ENCODE measurements at places on chromosomes 5 and 9.

DNA sequence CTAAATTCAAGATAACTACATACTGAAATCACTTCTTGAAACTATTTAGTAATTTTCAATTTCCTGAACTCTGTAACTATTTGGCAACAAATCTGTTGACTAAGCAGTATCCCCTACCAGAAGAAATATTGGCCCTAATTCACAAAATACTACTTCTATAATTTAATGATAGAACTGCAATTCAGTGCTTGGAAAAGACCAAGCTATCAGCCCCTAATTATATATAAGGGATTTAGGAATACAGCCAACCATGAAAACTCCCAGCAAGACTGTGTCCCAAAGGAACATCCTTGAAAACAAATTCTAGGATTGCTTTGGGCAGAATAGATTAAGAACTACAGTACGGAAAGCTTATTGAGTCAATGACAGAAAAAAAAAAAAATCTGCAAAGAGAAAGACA is 169.2 kb downstream of the RAB3C start:
- no peak for DNase-seq

DNA sequence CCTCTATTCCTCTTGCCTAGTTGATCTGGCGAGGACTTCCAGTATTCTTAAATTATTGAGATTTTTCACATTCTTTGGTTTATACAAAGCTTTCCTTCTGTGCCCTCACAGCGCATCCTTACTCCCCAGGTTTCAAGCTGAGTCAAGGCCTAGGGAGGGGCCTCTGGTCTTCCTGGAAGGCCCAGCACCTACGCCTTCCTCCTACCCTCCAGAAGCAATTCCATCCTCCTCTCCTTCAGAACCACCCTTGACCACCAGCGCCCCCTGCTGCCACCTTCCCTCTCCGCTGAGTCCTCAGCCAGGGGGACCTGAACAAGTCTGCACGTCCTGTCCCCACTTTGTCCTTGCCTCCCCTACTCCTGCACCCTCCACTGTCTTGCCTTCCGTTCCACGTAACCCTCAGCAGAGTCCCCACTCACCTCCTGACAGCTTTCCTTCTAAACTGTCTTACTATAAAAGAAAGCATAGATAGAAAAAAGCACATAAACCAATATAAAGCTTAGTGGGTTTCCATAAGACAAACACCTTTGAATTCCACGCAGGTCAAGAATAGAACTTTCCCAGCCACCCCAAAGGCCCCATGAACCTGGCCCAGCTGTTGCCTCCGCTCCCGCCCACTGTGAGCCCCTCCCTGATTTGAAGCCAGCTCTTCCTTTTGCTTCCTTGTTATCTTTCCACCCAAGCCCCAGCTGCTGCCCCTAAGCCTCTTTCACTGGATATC is 63.0 kb upstream of the CTSL start:
- DNase-seq: peak; percentile 78

GRCh38 chr9:107952773-107953172 is 463.2 kb upstream of the KLF4 start:
- DNase-seq: no peak

DNA sequence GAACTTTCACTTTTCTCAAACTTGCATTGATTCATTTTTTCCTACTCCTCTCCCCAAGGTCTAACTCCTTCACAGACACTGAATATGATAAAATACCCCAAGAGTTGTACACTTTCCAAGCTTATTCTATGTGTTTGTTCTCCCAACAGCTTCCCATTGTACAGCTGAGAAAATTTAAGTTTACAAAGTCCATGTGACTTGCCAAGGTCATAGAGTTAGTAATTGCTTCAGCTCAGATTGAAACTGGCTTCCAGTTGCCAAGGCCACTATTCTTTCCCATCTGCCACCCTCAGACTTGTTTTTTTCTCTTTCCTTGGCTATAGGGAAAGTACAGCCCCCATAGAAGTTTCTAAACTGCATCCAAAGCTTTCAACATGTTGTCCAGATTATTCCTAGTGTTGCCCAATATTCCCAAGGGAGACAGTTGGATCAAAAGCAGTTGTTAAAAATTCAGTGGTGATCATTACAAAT is 34.8 kb downstream of the TNFSF8 start:
- DNase-seq: no peak

- DNase-seq: no peak
Observed at GRCh38 chr9:15307523-15307841, 466 bp upstream of the TTC39B start.

DNA sequence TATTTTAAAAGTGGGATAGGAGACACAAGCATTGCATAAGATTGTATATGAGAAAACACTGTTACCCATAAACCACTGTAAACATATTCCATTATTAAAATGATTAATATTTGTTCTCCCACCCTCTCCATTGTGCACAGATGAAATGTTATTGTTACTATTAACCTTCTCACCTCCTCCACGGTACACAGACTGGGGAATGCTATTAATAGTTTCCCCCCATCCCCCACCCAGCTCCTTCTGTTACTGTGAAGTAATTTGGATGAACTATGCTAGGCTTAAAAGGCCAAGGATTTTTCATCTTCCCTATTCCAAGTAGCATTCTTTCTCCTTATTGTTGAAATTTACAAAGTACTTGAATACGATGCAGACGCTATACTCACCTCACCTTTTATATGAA is 91.4 kb downstream of the JAKMIP2 start:
- no peak for DNase-seq

DNA sequence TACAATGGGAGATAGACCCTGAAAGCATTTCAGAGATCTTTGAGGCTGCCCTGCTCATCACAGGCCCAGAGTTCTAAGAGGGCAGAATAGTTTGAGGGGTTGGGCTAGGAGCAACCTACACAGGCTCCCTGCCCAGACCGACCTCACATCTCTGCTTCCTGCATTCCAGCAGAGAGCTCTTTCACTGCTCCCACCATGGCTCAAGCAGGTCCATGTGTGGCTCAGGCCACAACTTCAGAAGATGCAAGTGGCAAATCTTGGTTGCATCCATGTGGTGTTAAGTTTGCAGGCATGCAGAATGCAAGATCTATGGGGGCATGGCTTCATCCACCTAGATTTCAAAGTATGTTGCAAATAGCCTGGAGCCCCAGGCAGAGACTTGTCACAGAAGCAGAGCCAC is 39.0 kb downstream of the GDA start:
- DNase-seq: no peak

DNA sequence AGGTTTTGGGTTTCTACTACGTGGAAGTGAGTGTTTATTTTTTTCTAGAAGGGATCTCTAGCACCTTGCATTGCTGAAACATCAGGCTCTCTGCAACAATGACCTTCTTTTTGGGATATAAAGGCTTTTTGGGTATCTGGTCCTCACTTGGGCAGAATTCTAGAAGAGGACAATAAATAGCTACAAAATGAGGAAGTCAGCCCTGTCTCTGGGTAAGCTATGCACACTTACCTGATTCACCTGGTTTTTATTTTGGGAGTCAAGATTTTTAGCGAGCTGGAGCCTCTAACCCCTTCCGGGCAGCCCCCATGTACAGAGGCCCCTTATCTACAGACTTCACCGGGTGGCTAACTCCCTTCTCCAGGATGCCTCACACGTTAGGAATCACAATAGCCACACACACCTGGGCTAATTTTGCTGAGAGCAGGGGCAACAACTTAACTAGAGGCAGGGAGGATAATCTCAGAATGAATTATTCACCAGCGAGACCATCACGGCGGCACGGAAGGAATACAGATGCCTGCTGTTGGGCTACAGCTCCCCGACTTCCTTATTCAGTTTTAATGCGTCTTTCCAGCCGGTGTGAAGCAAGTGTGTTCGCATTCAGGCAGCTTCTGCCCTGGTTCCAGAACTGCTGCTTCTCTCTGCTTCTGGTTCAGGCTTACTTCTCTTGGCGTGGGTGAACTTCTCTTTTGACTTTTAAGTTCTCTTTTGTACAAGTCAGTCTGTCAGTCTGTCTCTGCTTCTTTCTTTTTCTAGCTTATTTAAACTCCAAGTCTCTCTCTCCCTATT is 341.0 kb upstream of the PANK3 start:
- DNase-seq: no peak

Data from mammary epithelial cell (primary cell).